HS-27A (cell line): ENCODE measurements at places on chromosomes 1 and 21.

DNA sequence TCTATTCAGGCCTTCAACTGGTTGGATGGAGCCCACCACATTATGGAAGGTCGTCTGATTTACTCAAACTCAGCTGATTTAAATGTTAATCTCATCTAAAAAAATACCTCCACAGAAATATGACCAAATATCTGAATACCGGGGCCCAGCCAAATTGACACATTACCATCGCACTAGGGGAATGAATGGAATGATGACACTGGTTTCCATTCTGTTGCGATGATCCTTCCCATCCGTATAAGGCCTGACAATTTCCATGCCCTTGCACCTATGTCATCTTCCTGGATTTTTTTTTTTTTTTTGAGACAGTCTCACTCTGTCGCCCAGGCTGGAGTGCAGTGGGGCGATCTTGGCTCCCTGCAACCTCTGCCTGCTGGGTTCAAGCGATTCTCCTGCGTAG lies 397.5 kb downstream of the KIF26B start:
- DNase-seq = no peak

DNA sequence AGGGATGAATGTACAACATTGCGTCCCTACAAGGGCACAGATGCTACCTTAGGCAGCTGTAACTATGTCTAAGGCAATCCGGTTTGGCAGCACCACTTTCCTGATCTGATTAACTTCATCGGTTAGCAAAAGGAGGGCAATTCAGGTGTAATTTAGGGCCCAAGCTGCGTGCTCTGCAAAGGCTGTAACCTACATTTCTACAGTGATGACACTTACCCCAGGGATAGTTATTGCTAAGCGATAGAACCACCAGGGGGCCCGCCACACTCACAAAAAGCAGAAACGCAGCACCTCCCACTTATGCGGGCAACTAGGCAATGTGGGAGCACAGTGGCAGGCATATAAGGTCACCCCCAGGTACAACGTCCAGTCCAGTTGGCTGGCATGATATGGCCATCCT lies 113.5 kb downstream of the GDAP2 start:
- no peak for DNase-seq

DNA sequence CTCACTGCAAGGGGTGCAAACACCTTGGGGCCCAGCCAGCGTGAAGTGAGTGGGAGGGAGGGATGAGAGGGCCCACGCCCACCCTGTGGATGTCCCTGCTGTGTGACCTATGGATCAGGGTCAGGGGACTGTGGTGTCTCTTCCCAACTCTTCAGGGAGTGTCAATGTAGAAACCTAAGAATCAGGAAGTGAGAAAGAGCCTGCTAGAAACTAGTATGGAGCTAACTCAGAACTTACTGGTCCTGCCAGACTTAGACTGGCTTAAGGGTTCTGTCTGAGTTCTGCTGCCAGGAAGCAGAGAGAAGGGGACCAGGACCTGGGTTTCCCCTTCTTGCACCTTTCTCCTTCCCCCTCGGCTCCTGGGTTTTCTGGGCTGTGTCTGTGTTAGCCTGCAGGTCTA lies 1.8 kb upstream of the IL10 start:
- DNase-seq = no peak

DNA sequence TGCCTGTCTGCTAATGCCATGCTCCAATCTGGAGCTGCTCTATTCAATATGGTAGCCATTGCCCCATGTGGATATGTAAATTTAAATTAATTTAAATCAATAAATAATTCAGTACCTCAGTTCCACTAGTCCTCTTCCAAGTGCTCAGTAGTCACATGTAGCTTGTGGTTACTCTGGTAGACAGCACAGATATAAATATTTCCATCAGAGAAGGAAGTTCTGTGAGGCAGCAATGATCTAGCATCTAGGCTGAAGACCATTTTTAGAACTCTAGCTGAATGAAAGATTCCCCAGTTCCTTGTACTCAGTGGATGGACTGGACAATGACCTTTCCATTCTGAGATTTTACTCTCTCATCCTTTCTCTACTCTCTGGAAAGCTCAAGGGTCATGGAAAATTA lies 25.8 kb upstream of the CAPZB start:
- DNase-seq = no peak

DNA sequence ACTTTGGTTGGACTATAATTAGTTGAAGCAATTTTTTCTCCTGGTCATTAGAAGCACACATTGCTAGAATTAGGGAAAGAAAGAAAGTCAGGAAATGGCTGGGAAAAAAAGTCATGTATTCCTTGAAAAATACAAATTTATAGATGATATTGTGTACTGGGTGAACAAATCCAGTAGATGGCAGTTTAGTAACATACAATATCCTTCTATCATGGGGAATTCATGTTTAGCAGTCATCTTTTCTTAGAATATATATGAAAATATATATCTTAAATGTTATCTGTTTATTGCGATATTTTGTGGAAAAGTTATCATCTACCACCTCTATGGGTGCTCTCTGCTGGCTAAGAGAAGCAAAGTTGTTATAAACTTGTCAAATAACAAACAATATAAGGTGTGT lies 13.1 kb upstream of the ZRANB2 start:
- DNase-seq = no peak

DNA sequence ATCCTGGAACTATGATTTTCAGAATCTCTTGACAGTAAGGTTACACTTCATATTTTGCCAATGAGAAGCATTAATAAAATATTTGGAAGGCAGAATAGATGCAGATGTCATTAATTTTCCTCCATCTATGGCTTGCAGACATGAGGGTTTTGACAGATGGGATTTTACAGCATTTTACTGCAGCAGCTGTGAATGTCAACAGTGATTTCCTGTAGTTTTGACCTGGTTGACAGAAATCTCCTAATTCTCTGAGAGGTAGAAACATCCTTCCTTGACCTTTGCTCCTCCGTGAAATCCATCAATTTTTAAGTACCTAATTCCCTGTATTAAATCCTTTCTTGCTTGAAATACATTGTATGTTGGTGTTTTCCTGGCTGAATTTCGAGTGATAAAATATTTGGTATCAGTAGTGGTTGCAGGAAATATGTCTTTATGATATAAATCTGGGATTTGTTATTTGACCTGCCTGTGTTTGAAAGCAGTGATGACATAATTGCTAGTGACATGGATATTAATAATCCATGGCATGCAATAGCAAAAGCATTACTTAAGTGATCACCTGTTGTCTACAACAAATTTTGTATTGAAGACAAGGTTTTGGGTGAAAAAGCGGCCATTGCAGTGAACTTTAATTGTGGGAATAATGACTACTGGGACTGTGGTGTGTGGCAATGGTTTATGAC lies 73.9 kb downstream of the HLX start:
- no peak for DNase-seq

- DNase-seq = no peak
Measured at GRCh38 chr1:109864047-109864822, 46.4 kb upstream of the CSF1 start.

DNA sequence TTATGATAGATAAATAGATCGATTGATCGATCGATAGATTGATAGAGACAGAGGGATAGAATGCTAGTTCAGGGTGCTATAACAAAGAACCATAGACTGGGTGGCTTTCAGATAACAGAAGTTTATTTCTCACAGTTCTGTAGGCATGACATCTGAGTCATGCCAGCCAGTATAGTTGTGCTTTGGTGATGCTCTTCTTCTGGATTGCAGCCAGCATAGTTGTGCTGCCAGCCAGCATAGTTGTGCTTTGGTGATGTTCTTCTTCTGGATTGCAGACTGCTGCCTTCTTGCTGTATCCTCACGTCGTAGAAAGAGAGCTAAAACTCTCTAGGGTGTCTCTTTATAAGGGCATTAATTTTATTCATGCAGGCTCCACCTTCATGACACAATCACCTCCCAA lies 860.8 kb downstream of the BRINP3 start:
- peak; percentile 47 for DNase-seq

GRCh38 chr1:25427696-25428095 lies 3.0 kb upstream of the MACO1 start:
- DNase-seq = no peak

GRCh38 chr1:17197696-17198095 lies 7.2 kb upstream of the PADI1 start:
- no peak for DNase-seq

- DNase-seq = no peak
Measured at GRCh38 chr1:186304982-186305949, 69.8 kb downstream of the TPR start.

DNA sequence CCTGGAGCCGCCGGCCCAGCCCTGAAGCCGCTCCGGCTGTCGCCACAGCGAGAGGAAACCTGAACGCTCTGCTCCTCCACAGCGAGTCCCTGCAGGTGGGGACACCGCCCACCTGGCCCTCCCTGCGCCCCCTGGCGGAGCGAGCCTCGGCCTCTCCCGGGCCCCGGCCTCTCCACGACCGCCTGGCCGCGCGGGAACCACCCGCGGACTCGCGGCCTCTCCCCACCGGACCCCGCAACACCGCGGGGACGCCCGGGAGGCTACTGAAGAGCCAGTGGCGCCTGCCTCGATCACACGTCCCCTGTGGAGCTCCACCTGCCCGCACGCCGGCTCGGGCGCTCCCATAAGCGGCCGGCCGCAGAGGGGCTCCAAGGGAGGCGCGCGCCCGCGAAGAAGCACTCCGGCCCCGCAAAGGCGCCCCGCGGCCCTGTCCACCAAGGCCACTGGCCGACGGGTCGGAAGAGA lies 109.6 kb downstream of the KCNN3 start:
- DNase-seq = no peak

GRCh38 chr1:85351202-85351828 lies 74.9 kb upstream of the BCL10 start:
- DNase-seq = no peak

GRCh38 chr1:66695116-66695515 lies 57.1 kb upstream of the DYNLT5 start:
- no peak for DNase-seq

DNA sequence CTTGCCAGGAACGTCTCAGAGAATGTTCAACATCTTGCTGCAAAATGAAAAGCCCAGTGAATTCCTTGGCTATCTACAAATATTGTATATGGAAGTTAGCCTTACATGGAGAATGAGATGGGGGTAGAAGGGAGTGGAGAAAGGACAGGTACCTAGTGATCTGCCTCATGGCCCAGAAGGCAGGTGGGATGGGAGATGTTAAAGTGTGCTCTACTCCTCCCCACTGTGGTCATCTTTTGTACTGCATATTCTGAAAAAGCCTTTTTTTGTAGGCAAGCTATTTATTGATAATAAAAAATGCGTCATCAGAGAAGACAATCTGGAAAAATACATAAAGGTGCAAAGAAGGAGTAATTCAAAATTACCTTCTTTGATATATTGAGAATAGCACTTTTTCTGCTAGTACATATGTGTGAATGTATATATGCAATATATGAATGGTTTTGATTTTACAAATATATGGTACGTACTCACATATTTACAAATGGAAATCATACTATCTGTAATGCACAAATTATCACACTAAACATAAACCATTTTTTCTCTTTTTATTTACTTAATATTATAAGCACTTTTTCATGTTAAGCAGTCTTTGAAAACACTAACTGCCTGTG lies 19.1 kb upstream of the SLC5A9 start:
- DNase-seq = no peak

DNA sequence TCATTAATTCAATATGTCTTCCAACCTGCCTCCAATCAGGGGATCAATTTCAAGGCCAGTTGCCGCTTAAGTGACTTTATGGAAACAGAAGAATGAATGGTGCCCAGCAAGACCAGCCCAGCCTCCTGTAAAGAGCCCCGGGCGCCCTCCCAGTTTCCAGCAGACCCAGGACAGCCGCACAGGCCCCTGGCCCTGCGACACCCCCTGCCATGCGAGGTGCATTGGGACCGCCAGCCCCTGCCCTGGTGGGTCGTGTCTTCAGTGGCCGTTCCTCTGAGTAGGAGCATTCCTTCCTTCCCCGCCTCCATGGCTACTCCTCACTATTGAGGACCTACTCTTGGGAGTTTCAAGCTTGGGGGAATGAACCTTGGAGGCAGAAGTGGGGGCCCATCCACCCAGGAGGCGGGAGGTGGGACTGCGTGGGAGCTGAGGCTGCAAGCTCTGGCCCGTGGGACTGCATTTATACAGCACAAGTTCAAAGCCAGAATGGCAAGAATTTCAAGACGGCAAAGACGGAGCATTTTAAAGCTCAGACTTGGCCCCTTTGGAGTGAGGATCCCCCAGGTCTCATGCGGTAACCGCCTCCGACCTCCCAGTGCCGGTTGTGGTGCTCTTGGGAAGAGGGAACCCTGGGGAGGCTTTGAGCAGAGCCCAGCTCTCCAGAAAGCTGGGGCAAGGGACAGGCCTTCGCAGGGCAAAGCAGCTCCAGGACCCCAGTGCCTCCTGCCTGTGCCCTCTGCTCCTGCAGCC lies 73.1 kb upstream of the ACTRT2 start:
- DNase-seq = no peak

DNA sequence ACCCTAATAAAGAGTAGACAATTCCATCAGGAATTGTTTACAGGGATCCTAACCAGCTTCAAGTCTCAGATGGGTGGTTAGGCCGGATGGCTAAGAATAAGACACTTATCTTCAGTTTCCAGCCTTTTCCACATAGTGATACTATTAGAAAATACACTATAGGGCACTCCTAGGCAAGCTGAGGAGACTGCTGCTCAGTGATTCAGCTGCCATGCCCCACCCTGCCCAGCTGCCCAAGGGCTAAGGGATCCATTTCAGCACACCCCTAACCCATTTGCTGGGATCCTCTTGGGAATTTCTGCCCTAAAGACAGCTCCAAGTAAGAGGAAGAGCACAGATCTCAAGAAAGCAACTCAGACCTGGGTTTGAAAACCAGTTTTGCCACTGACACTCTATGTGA lies 31.9 kb downstream of the PLPP3 start:
- no peak for DNase-seq

DNA sequence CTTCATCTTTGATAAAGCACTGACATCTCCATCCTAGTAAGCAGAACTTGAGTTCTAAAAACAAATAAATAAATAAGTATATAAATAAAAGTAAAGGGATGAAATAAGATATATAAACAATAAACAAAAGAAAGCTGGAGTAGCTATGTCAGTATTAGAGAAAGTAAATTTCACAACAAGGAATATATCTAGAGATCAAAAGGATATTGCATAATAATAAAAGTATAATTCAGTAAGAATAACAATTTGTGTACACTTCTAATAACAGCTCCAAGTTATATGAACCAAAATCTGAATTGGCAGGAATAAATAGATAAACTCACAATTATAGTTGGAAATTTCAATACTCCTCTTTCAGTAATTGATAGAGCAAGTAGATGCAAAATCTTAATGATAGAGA lies 9.8 kb upstream of the CENPF start:
- DNase-seq = no peak

DNA sequence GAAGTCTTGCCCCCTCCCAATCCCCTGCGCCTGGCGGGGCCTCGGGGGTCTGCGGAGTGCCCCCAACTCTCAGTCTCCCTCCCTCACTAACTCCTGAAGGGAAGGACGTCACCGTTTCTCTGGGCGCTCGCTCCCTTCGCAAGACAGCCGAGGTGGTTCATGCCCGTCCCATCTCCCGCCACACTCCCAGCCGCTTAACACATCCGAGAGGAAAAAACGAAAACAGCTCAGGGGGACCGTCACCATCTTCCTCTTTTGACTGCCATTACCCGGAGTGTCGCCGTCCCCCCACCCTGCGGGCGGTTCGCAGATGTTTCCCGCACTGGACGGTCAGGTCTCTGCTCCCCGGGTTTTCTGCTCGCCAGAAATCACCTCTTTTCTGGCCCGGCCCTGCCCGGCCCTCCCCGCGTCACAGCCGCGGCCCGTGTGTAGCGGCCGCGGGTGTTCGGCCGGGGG lies 532 bp downstream of the ERO1B start:
- no peak for DNase-seq
